ENCODE measurements at places on chromosomes 5 and 9. TPM values are rescaled to one million over a fixed set of nuclear protein-coding genes. Genes with fewer than 3 reads are reported as not detected.
A peak's percentile ranks its signal among the peaks of the same experiment; 100 is the strongest.

The SPINK4 gene
- total RNA-seq: not detected

DNA sequence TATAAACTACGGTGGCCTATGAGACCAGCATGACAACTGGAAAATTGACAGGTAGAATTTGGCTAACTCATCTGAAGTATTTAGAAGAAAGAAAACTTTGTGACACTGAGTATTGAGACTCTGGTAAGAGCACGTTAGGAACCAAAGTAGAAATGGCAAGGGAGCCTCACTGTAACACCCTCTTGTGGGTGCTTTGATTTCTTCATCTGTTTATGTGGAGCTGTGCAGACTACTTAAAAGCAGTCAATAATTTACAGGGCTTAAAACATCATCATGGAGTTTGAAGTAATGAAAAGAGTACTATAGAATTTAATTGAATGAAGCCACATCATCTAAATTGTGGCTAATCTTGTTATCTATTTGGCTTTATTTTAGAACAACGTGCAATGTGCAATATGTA lies 414.2 kb downstream of the CCDC171 start:
- no peaks in the 10 kb centered on the region for H3K27me3 ChIP-seq
- DNase-seq: no peak
- no peaks in the 10 kb centered on the region for H3K36me3 ChIP-seq
- H3K4me1 ChIP-seq: no peaks in the 10 kb centered on the region
- no peak overlapping the region for H3K4me3 ChIP-seq

DNA sequence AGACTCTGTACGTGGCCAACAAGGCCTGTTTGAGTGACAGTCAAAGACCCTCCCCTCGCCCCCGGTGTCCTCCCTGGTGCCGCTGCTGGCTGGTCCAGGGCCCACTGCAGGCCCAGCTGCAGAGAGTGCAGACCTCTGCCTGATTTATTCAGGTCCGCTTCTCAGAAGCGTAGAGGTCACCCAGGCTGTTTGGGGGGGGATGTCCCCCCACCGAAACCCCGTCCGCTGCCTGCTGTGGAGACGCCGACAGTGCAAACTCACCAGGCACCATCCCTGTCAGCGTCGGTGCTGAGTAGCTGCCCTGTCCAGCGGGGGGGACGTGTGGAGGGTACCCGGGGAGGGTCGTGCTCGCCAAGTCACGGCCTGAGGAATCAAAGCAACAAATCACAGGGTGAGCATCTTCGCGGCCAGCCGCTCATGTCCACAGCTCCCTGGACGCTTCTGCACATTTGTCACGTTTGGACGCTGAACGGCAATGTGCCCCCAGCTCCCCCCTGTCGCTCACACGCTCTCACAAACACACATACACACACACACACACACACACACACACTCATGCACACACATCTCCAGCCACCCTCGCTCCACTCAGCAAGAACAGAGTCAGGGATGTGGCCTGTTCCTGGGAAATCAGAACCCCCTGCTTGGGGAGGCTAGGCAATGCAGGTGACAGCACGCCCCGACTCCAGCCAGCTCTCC lies 152.2 kb downstream of the PAX5 start:
- H3K4me1 ChIP-seq: no peaks in the 10 kb centered on the region
- no peaks in the 10 kb centered on the region for H3K27me3 ChIP-seq
- H3K4me3 ChIP-seq: no peak overlapping the region
- no peaks in the 10 kb centered on the region for H3K36me3 ChIP-seq
- DNase-seq: no peak
- no peak overlapping the region for H3K27ac ChIP-seq

- no peaks in the 10 kb centered on the region for H3K4me1 ChIP-seq
- no peak overlapping the region for H3K4me3 ChIP-seq
- no peaks in the 10 kb centered on the region for H3K27me3 ChIP-seq
- H3K36me3 ChIP-seq: no peaks in the 10 kb centered on the region
Measured at GRCh38 chr9:92968081-92968480, 20.8 kb downstream of the FGD3 start.

GRCh38 chr9:128715436-128715750 lies 8.5 kb downstream of the ZDHHC12 start:
- peak; percentile 9 for DNase-seq
- no peaks in the 10 kb centered on the region for H3K27me3 ChIP-seq
- no peak overlapping the region for H3K4me3 ChIP-seq
- no peak overlapping the region for H3K27ac ChIP-seq

- no peaks in the 10 kb centered on the region for H3K36me3 ChIP-seq
- peak overlapping the region; percentile 66 for H3K27ac ChIP-seq
- peak overlapping the region; percentile 47 for H3K4me3 ChIP-seq
- H3K4me1 ChIP-seq: peaks cover 39% of the 10 kb centered on the region
- no peaks in the 10 kb centered on the region for H3K27me3 ChIP-seq
- no peak for DNase-seq
Measured at GRCh38 chr9:3508521-3509291, 17.1 kb downstream of the RFX3 start.

DNA sequence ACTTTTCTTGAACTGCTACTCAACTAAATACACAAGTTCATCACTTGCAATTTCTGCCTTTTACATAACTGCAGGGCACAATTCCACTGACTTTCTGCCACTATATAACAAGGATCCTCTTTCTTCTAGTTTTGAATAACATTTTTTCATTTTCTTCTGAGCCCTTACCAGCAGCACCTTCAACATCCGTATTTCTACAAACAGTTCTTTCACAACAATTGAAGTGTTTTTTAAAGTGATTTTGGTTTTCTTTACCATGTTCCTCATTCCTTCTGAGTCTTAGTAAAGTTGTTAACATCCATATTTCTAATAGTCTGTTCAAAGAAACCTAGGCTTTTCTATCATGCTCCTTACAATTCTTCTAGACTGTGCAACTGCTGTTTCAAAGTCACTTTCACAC lies 127.2 kb upstream of the PITX1 start:
- no peaks in the 10 kb centered on the region for H3K4me1 ChIP-seq
- no peaks in the 10 kb centered on the region for H3K27me3 ChIP-seq
- no peak overlapping the region for H3K4me3 ChIP-seq
- no peaks in the 10 kb centered on the region for H3K36me3 ChIP-seq
- no peak overlapping the region for H3K27ac ChIP-seq
